ENCODE measurements at places on chromosomes 2 and 18.

GRCh38 chr2:240831594-240832204, 11.7 kb upstream of the KIF1A start:
- DNase-seq, result no peak

DNA sequence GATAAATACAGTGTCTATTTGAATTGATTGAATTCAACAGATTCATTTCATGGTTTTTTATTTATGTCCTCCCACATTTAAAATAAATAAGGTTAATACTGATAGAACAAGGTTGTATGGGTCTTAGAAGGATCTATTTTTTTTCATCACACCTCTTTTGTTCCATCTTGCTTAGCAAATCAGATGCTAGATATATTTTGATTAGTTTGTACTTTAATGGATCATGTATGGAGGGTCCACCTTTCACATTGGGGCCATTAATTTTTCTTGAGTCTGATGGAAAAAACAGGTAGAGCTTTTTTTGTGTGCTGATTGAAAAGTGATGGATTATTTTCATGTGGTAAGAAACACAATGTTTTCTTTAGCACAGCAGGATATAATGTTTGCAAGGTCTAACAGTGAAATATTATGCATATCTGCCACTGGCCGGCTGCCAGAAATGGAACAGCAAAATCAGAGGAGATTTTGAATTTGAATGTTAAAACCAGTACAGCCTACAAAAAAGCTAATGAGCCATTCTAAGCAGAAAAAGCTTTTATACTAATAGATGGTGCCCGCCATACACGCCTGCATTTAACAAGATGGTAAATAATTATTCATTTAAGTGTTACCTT, 188.1 kb upstream of the ETAA1 start:
- DNase-seq, result no peak

GRCh38 chr2:178244777-178245176, 50.5 kb downstream of the OSBPL6 start:
- DNase-seq, result no peak

DNA sequence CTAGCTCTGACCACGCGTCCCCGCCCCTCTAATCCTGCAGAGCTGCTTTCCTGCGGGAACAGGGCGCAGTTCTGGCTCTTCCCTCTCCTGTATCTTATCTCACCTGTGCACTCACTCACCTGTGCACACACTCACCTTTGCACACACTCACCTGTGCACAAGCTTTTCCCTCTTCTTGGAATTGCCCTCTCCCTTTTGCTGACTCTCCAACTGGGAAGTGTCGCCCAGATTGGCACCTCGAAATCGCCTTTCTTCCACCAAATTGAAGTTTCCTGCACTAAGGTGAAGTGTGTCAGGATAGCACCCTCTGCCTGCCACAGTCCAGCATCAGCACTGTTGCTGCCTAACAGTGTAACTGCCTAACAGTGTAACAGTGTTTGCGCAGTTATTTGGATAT, 566 bp upstream of the CMPK2 start:
- peak; percentile 37 for DNase-seq

DNA sequence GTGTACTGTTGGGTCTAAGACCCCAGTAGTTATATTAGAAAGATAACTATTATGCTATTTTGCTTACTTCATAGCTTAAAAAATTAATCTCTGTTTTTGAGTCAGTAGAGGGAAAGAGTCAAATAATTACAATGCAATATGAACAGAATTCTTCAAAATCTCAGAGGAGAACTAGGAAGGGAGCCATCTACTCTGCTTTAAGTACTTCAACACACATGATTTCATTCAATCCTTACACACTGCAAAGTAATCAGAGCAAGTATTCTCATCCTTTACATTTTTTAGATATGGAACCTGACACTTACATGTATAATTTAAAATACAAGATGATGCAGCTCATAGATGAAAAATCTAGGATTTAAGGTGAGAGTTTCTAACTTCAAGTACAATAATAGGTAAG, 27.7 kb downstream of the COL5A2 start:
- DNase-seq, result no peak

DNA sequence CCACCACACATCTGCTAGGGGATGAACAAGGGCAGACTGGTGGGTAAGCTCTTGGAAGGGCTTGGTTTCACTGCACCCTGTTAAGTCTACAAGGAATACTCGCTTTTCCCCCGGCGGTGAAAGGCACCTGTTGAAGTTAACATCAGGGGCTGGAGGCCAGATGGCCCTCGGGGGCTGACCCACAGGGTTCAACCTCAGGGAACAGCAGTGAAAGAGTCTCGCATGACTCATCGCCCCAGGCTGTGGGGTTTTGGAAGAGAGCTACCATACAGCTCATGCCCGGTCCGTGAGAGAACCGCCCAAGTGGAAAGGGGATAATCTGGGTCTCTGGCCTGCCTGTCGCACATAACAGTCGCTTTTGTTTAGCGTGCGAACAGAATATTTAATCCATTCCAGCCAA, 748.0 kb downstream of the DPP10 start:
- DNase-seq, result no peak

DNA sequence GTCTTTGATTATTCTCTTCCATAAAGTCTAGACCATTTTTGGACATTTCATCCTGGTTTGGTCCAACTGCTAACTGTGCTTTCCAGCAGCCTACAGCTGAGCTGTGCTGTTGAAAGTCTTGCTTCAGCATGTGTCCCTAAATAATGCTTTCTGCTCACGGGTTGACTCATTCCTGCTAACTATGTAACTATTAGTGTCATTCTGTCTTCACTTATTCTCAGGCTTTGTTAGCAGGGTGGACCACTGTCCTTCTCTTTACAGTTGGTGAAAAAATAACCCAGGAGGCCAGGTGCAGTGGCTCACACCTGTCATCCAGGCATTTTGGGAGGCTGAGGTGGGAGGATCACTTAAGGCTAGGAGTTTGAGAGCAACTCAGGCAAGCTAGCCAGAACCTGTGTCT, 8.9 kb downstream of the ADAM23 start:
- no peak for DNase-seq

DNA sequence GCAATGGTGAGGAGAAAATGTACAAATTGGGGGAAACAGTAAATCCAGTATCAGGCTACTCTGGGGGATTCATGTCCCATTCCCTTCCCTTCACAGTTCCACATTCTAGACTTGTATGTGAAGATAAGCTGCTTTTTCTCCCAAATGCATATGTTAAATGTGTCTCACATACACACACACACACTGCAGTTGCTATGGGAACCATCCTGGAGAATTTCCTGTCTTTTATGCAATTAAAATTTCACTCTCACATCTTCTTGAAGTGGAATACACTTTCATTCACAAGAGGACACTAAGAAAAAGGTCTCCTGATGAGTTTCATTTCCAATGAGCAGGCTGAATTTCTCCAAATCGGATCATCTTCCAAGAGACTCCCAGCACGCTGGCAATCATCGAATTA, 366.0 kb downstream of the LRATD1 start:
- no peak for DNase-seq

DNA sequence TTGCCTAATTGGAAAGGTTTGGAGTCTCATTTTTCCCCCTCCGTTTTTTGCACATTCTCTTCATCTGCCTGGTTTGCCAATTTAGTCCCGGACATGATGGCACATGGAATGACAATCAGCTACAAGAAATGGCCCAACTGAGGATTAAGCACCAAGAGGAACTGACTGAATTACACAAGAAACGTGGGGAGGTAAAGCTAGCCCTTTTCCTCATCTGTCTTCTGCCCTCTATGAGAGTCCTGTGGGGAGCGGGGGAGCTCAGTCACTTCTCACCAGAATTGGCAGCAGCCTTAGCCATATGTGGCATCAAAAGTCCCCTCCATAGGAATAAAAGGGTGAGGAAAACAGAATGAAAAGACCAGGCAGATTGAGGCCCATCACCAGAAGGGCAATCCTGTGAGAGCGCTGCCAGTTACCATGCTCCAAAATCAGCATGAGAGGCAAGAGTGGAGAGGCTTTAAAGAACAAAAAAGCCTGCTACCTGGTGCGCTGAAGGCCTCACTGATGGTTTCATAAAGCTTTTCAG, 11.6 kb downstream of the ATG16L1 start:
- no peak for DNase-seq

DNA sequence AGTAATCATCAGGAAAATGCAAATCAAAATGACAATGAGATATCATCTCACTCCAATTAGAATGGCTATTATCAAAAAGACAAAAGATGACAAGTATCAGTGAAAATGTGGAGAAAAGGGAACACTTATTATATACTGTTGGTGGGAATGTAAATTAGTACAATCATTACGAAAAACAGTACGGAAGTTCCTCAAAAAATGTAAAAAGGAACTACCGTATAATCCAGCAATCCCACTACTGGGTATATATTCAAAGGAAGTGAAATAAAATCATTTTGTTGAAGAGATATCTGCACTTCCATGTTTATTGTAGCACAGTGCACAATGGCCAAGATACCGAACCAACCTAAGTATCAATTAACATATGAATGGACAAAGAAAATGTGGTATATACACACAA, 52.4 kb upstream of the TEX51 start:
- DNase-seq, result no peak

- DNase-seq, result no peak
Measured at GRCh38 chr2:204890680-204891079, 345.4 kb downstream of the PARD3B start.

DNA sequence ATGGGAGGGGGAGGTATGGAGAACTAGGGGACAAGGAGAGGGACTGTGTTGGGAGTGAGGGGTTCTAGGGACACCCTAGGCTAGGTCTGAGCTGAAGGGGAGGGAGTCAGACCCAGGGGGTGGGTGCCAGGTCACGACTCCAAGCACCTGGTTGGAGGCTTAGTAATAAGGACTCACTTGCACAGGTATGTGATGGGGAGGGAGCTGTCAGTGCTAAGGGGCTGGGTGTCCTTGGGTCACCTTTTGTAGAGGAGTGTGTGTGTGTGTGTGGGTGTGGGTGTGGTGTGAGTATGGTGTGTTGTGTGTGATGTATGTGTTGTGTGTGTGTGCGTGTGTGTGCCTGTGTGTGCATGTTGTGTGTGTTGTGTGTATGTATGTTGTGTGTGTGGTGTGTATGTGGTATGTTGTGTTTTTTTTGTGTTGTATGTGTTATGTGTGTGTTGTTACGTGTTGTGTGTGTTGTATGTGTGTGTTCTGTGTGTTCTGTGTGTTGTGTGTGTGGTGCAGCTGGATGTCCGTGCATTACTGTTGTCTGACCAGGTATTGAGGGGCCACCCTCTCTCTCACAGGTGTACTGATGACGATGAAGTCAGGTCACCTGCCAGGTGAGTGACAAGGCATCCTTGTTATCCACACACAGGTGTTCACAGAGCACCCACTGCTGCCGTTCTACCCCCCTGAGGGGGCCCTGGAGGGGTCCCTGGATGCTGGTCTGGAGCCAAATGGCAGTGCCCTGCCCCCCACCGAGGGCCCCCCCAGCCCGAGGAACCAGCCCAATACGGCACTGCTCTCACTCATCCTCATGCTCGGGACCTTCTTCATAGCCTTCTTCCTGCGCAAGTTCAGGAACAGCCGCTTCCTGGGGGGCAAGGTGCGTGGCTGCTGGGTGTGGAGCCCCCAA, 9.8 kb downstream of the SLC4A3 start:
- no peak for DNase-seq

DNA sequence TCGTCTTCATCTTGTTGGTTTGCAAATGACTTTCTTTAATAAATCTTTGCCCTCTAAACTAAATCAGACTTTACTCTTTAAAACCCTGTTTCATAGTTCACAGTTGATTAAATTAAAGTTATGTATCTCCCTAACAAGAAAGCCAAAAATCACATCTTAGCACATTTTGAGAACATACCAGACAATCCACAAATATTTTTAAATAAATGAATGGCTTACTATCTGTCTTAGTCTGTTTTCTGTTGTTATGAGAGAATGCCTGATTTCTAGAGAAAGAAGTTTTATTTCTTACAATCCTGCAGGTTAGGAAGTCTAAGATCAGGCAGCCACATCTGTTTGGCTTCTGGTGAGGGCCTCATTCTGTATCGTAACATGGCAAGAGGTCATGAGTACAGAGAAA, 1090.2 kb upstream of the PIK3C3 start:
- DNase-seq, result no peak

- DNase-seq, result peak; percentile 54
Measured at GRCh38 chr2:42569116-42569711, 782 bp downstream of the MTA3 start.

DNA sequence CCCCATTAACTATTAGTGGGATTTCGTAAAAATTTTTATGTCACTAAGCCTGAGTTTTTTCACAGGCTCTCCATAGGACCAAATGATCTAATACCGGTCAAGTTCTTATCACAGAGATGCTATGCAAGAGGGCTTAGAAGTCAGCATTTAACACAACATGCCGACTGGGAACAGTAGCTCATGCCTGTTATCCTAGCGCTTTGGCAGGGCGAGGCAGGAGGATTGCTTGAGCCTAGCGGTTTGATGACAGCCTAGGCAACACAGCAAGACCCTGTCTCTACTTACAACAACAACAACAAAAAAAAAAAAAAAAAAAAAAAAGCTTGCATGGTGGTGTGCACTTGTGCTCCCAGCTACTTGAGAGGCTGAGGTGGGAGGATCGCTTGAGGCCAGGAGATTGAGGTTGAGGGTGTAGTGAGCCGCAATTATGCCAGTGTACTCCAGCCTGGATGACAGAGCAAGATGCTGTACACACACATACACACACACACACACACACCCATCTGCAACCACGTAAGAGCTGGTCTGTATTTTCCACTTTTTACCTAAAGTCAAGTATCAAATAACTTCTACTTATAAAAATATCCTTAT, 67.6 kb upstream of the FAM124B start:
- DNase-seq, result no peak

DNA sequence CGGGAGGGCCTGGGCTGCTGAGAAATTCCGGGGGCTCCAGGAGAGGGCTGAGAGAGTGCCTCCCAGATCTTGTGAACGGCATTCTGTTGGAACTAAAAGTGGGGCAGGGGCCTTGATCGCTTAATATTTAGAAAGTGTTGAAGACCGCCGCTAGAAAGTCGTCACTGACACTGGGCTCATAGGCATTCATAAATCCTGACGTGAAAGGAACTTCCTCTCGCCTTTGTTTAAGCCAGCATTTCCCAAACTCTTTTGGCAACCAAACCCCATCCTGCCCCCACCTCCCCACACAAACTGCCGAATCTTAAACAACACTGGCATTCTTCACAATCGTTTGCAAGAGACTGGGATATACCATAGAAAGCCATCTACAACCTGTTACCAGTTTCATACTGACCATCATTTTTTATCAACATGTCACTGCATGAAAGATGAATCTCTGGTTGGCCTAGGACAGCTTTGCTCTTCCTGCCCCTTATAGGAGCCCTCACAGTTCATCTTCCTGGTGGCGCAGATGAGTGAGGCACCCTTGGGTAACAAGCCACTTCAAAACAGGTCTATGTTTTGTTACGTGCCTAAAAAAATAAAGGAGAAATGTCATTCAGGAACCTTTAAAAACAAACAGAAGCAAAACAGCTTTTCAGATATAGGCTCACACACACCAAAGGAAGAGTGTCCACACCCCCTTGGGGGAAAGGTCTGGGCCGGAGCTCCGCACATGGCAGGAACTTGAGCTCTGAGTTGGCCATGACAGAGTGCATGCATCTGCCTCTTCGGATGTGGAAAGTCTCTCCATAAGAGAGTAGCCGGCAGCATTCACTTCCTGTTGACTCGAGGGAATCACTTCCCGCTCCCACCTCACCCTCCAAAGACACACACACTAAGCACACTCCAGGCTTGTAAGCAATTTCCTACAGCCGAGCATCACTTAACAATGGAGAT, 13.0 kb downstream of the MTERF4 start:
- no peak for DNase-seq

GRCh38 chr18:7369006-7369405, 138.1 kb downstream of the LRRC30 start:
- DNase-seq, result no peak

GRCh38 chr2:34912084-34912483, 1313.0 kb upstream of the FAM98A start:
- DNase-seq, result no peak

Data from mesenchymal stem cell (in vitro differentiated cells and primary cell).